Omental fat pad (tissue), 4 donors: ENCODE measurements at places on chromosomes 12 and 14. TPM values are rescaled to one million over a fixed set of nuclear protein-coding genes. Genes with fewer than 3 reads are reported as not detected.

DNA sequence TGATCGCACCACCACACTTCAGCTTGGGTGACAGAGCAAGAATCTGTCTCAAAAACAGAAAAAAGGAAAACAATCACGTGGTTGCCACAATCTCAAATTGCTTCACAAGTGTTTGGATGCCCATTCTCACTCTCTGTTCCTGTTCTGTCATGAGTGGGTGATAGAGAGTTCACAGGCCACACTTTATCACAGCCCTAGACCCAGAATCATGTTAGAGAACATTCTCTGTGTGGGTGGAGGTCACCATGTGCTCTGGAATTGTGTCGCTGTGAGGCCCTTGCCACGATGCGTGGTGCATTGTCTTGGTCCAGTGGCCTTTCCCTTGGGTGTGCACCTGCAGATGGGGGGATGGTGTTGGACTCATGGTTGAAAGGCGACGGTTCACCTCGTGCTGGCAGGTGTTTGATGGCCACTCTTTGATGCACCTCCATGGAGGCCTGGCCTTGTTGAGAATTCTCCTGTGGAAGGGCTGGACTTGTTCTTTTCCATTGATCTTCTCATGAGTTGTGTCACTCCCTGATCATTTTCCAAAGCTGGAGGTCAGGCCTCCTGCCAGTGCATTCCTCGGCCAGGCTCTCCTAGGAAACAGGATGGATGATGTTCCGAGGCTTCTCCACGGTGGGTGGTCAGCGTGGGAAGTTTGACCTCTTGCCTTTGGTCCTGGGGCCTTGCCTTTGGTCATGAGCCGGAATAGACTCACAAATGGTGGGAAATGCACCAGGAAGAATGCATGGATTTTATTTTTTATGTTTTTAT lies 91.9 kb downstream of the SLC24A4 start:
- DNase-seq = no peak

- no peak for DNase-seq
These were observed 70.1 kb upstream of the HIF1A start for GRCh38 chr14:61625165-61625564.

DNA sequence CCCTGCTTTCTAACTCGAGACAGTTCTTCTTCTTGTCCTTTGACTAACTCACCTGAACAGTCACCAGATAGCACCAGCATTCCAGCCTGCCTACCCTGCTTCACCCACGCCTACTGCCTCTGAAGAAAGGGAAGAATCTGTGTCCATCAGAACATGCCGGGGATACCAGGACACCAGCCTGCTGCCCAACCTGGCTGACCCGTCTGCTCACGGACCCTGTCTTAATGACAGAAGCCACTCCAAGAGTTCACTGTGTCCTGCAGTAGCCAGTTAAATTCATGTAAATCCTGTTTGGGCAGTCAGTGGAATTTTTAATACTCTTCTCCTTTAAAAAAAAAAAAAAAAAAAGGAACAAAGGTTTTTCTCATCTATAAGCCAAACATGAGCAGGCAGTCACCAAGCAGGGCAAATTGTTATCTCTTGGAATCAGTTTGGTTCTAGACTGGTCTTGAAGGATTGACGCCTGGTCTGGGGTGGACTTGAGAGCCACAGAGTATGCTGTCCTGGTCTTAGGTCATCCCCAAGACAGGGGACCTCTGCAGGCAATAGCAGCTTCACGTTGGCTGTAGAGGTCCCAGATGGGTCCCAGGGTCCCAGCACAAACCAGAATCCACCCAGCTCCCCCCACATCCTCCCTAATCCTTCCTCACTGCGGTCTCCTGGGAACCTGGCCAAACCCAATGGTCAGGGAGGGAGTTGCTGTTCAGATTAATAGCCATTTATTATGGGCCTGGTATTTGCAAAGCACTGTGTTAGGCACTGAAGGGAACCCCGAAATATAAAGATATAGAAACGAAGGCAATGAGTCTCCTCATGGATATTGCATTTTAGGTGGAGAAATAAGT lies 181.1 kb upstream of the HIF1A start:
- no peak for DNase-seq

- no peak for DNase-seq
These were observed 3.3 kb upstream of the ASCL1 start for GRCh38 chr12:102954134-102954533.

DNA sequence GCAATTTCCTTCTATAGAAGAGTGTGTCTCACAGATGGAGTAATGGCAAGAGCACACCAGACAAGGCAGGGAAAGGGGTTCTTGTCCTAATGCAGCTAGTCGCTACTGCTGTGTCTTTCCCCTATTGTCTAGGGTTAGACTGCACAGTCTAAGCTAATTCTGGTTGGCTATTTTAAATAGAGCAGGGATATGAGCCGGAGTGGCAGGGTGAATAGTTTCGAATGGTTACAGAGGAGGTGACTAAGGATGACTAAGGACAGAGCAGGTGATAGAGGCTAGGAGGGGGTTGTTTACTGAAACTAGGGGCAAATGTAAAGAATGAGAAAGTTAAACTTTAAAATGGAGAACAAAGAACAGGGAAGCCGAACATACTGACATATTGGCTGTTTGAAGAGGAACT lies 25.6 kb upstream of the CPNE8 start:
- no peak for DNase-seq

DNA sequence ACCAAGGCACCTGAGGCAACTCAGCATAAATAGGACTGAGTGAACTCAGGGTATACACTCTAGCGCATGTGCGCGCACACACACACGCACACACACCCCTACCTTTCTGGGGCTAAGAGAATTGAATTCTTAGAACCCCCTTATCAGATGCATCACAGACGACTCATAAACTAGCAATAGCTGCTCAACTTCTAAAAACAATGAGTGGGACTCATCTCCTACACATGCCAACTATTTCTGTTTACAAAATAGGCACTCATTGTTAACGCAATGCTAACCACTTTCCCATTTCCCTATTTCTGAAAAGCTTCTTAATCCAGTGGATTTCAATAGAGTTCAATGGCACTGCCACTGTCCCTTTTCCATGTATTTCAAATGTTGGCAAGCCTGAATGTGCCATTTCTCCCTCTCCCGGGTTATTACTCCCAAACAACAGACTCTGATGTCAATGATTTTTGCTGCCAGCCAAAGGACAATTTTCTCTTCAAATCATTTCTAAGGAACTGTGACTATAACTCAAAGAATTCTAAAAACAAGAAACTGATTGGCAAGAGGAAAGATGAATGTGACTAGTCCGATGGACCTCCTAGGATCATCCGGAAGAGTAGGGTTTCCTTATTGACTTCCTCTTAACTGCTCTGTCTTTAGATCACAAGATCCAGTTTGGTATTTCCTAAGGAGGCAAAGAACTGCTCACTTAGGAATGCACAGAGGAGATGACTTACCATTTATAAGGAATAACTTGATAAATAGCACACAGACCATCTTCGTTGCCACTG lies 48.8 kb downstream of the SLC38A1 start:
- DNase-seq = no peak

DNA sequence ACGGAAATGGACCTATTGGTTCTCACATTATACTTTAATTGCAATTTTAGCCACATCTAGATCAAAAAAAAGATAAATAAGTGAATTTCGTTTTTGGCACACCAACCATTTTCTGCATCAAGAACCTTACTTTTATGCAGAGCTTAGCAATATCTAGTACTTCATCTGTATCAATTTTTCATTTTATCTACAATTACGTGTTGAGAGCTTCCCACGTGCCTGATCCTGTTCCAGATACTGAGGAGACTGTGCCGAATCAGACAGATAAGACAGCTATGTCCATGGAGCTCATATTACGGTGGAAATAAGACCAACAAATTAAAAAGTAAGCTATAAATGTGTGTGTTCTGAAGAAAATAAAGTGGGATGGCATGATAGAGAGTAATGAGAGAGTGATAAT lies 101.6 kb downstream of the MGAT4C start:
- no peak for DNase-seq

GRCh38 chr12:21129906-21130305 lies 1.1 kb upstream of the SLCO1B1 start:
- no peak for DNase-seq

DNA sequence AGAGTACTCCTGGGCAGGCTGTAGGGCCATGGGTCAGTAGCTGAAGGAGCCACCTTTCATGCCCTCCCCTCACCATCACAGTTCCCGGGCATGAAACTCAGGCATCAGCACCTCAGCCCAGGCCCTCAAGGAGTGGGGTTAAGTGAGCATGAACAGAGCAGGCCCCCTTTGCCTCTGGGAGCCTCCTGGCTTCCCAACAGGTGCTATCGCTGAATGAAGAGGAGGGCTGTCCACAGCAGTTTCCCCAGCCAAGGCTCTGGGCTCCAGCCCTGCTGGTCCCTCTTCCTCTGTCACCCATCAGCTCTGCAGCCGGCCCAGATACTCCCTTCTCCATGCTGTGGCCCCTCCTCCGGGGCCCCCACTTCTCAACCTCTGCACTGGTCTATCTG lies 184.3 kb downstream of the ZFP36L1 start:
- no peak for DNase-seq

DNA sequence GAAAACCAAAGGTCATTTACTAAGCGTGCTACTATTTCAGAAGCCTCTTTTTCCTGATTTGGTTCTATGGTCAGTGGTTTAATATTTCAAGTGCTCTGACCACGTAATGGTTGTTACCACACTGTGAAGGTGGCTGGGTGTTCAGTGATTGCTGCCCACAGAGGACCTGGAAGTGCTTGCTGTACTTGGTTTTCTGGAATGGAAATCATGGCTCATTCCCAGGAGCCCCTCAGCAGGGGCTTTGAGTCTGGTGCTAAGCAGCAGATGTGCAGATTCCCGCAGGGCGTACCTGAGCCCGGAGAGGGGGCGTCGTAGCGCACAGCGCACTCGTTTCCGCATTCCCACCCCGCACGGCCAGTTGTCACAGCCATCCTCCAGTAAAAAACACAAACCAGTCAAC lies 50.5 kb downstream of the TRAF3 start:
- no peak for DNase-seq

GRCh38 chr12:131754184-131754583 lies 43.3 kb downstream of the SFSWAP start:
- DNase-seq = no peak

GRCh38 chr14:75519826-75520728 lies 2.2 kb upstream of the BATF start:
- no peak for DNase-seq

GRCh38 chr12:106197906-106198623 lies 49.8 kb downstream of the CKAP4 start:
- DNase-seq = no peak

DNA sequence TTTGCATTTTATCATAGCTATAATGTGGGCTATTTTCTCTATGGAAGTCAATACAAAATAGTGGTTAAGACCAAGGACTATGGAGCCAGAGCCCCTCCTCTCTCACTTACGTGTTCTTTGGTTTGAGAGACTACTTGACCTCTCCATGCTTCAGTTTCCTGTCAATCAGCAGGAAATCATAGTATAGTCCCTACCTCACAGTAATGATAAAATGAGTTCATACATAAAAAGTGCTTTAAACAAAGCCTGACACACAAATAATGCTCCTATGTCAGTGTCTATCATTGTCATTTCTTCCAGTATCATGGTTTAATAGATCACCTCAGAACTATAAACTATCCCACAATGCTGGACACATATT lies 90.4 kb downstream of the MED13L start:
- no peak for DNase-seq

- DNase-seq = no peak
These were observed 30.0 kb downstream of the PELI2 start for GRCh38 chr14:56147986-56148901.

- DNase-seq = no peak
These were observed 83.8 kb upstream of the VRK1 start for GRCh38 chr14:96713426-96713825.

DNA sequence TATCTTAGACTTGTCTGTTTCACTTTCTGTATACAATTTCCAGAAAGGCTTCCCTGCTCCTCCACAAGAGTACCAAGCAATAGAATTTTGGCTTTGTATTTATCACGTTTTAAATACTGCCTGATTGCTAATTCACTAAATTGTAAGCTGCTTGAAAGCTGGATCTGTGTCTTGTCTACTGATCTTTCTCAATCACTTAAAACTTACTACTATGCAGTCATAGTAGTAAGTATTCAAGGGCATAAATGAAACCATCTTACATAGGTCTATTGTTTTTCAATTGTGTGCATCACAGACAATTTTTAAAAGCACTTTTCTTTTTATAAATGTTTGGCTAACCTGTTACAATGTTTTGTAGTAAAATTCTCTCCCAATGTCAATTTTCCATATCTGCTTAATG lies 1.2 kb upstream of the GLIPR1L2 start:
- DNase-seq = no peak

DNA sequence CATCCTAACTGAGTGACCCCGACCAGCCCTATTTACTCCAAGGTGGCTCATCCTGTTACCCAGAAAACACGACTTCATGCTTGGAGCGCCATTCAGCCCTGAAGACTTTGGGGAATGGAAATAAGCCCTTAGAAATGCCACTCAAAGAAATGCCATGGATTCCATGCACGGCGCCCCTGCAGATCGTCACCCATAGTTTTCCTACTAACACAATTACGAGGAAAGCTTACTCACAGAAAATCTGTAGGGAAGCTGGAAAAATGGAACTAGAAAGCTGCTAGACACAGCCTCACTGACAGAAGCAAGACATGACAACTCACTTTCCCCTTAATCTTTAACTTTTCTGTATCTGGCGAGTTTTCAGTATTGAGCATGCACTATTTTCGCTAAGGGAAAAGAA lies 19.5 kb downstream of the NUAK1 start:
- DNase-seq = no peak

DNA sequence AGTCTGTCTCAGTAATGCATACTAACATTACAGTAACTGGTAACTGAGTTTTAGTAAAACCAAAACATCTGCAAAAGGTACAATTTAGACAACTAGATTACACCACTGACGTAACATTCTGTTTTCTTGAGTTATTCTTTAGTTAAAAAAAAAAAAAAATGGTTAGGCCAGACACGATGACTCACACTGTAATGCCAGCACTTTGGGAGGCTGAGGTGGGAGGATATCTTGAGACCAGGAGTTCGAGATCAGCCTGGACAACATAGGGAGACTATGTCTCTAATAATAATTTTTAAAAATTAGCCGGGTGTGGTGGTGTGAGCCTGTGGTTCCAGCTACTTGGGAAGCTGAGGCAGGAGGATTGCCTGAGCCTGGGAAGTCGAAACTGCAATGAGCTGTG lies 34.1 kb downstream of the AP5M1 start:
- no peak for DNase-seq

GRCh38 chr12:89319122-89319521 lies 33.2 kb downstream of the DUSP6 start:
- no peak for DNase-seq

GRCh38 chr14:56378475-56378877 lies 201.1 kb upstream of the TMEM260 start:
- no peak for DNase-seq

The FSCB gene
- not detected for total RNA-seq

The SDR9C7 gene
- total RNA-seq = not detected

The AQP6 gene
- total RNA-seq = not detected

The KLRD1 gene
- 2.4 TPM for total RNA-seq

The CFAP54 gene
- 1.2 TPM for total RNA-seq

The HCAR2 gene
- 5.5 TPM for total RNA-seq

The LRRC10 gene
- total RNA-seq = not detected

The GPR162 gene
- total RNA-seq = 2.8 TPM

The BCL11B gene
- total RNA-seq = 0.79 TPM

The FGD6 gene
- 7.1 TPM for total RNA-seq

The KCNK13 gene
- total RNA-seq = 2.0 TPM

The RNASE3 gene
- not detected for total RNA-seq

The FGF6 gene
- total RNA-seq = not detected

The TSPAN11 gene
- 0.94 TPM for total RNA-seq

The SPIC gene
- total RNA-seq = not detected

The EML1 gene
- total RNA-seq = 33.2 TPM

The NFATC4 gene
- total RNA-seq = 53.3 TPM
